ENCODE measurements at places on chromosomes 5 and 9. TPM values are rescaled to one million over a fixed set of nuclear protein-coding genes. Genes with fewer than 3 reads are reported as not detected.

DNA sequence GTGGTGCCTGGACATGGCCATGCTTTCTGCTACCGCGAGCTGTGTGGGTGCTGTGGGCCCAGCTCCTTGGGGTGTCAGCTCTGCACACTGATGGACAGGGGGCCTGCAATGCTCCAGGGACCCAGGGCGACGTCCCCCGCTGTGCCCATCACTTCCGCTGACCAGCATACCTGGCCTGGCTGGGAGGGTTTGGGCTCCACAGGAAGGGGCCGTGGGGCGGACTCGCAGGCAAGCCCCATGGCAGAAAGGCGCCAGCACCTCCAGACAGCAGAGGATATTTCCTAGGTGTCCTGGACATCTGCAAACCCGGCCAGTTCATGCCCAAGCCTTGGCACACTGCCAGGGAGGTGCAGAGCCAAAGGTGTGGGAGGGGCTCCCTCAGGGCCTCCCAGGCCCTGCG, 295.8 kb upstream of the IRX4 start:
- no peak for DNase-seq

DNA sequence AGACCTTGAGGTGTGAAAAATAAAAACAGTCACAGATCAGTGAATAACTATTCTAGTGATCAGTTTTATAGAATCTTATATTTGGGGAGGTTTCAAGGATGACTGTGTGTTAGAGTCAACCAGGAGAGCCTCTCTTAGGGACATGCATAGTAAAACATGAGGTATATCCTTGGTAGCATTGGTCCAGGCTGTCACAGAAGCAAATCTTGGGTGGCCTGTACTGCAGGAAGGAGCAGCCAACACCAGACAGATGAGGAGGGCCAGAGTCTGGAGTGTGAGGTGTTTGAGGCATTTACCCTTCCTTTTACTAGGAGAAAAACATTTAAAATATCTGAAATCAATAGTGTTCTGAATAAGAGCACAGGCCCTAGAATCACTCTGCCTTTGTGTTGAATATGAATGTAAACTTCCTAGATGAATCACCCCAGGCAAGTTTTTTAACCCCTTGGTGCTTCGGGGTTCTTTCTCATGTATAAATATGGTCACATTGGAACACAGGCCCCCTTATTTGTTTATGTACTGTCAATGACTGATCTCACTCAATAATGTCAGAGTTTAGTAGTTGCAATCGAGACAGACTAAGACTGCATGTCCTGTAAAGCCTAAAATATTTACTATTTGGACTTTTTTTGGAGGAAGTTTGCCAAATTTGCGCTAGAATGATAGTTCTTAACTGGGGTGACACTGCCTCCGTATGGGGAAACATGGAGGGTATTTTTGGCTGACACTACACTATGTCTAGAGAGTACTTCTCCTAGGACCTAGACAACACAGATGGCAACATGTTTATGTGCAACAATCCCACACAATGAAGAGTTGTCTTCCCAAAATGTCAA, 416.5 kb upstream of the POU5F2 start:
- DNase-seq = no peak

GRCh38 chr5:28208356-28208755, 1170.0 kb upstream of the CDH9 start:
- DNase-seq = no peak

Gene INSL6
- 0.28 TPM for polyA plus RNA-seq

- DNase-seq = no peak
Measured at GRCh38 chr5:76941000-76941399, 11.8 kb upstream of the CRHBP start.

- no peak for DNase-seq
Measured at GRCh38 chr5:100691548-100691947, 156.4 kb downstream of the FAM174A start.

DNA sequence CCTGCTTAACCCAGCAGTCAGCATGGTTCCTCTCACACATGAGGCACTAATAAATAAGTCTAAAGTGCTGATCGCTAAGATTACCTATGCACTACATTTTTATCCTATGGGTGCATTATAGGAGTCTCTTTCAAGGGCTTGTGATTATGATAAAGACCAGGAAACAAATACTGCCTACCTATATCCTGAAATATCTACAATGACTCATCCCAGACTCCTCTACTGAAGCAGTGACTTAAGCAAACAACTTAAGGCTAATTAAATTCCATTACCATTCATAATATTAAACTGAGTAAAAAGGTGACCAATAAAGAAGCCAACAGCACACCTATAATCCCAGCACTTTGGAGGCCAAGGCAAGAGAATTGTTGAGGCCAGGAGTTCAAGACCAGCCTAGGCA, 338.4 kb downstream of the DNAH5 start:
- DNase-seq = no peak

Data from left renal cortex interstitium (tissue), 4 donors.